ENCODE measurements at places on chromosomes 5 and 9.

DNA sequence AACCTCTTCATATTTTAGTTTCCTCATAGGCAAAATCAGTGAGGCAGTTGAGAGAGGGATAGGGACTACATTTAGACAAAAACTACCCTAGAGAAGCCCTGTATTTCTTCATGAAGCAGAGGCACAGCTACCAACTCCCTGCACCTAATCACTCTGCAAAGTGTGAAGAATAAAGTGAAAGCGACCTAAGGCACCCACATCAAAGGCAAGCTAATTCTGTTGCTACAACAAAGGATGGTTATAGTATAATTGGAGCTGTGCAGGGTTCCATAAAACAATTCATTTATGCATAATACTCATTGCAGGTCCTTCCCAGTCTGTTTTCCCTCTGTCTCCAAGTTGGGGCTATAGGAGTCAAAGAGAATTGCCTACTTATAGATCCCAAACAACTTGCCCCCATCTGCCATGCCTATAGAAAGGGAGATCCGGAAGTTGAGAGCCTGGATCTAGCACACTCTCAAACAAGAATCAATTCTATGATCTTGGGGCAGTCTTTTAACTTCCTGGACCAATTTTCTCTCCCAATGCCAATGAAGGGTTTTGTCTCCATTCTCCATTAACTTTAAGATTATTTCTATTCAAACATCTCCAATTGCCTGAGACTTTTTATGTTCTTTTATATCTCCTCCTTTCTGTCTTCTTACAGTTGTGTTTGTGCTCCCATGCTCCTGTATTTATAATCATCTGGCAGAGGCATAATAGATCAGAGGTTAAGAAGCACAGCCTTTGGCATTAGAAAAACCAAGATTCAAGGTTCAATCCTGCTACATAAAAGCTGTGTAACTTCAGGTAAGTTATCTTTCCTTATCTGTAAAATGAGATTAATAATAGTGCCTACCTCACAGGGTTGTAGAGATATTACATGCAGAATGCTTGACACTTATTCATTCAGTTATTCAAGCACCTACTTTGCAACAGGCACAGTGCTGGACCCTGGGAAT is 56.0 kb upstream of the PTGER4 start:
- DNase-seq, result peak; percentile 7

- no peak for DNase-seq
These were observed 89.5 kb upstream of the MAP3K1 start for GRCh38 chr5:56725711-56726411.

- no peak for DNase-seq
These were observed 60.5 kb upstream of the C5orf46 start for GRCh38 chr5:147966829-147967228.

DNA sequence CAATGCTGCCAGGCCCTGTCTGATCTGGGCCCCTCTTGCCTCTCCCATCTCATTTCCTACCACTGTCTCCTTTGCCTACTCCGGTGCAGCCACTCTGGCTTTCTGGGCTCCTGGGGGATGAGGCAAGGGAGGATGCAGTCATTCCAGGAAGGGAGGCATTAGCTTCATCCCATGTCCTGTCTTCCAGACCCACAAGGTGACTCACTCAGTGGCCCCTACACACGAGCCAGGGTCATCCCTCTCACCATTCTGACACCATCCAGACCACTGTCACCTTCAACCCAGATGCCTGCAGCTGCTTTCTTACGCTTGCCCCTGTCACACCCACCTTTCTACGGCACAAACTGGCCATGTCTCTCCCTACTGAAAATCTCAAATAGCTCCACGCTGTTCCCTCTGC is 19.1 kb downstream of the ACSL6 start:
- DNase-seq, result no peak

DNA sequence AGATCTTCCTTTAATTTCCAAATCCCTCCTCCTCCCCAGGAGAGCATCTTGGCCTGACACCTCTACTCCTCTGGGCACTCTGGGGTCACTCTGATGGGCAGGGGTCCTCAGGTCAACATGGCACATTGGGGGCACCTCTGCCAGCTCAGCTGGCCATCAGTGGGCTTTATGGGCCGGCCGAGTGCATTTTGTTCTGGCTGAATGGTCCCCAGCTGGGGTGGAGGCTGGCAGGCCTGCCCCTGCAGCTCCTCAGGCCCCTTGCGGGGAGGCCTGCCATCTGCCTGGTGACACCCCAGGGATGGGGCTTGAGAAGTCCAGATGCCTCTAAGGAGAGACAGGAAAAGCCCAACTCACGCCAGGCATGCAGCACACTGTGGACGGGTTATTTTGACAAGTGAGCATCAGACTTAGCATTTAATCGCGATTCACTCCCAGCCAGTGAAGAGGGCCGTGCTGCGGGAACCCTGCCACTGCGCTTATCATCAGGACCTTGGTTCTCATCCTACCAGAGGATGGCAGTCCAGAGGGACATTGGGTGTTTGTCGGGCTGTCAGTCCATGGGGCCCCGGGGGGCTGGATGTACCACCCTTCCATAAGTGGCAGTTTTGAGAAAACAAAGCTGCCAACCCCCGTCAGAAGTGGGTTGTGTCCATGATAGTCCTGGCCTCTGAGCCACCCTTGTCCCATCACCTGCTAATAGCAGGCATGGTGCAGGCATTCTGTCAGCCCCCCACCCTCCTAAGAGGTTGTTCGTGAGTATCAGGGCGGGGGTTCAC is 21.7 kb downstream of the PHF2 start:
- DNase-seq, result no peak

- DNase-seq, result peak; percentile 9
These were observed 227.6 kb upstream of the DMRT1 start for GRCh38 chr9:613771-614347.

GRCh38 chr5:55143624-55144023 is 16.3 kb upstream of the GPX8 start:
- DNase-seq, result no peak

DNA sequence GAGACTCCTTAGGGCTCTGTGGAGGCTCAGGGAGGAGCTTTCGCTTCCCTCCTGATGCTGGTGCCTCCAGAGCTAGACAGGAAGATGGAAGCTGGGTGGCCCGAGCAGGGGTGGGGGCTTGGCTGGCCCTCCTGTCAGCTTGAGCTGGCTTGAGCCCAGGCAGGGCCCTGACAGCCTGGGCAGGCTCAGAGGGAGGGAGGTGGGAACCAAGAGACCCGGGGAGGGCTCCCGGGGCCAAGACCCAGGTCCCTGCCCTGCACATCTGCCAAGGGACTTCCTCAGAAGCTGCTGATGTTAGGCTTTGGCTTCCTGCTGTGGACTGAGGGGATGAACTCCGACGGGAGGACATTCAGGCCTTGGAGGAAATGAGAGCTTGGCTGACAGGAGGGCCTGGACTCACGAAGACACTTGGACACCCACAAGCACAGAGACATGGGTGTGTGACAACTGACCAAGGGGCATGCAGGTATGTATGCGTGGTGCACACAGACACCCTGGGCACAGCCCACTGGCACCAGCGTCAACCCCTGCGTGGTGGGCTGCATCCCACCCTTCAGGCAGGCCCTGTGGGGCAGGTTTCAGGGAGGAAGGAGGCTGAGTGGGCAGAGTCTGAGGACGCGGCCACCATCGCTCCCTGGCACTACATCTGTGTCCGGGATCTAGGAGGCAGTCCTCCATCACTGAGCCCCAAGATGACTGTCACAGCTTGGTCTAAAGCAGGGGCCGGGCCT is 1.7 kb upstream of the LTC4S start:
- no peak for DNase-seq
